ENCODE measurements at places on chromosomes 5 and 9.

DNA sequence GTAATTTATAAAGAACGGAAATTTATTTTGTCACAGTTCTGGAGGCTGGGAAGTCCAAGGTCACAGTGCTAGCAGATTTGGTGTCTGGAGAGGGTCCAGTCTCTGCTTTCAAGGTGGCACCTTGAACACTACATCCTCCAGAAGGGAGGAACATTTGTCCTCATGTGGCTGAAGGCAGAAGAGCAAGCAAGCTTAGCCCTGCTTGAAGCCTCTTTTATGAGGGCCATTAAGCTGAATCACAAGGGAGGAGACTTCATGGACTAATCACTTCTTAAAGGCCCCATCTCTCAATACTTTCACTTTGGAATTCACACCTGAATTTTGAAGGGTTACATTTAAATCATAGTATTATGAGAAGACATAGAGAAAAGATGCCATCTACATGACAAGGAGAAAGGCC is 215.4 kb upstream of the NFIL3 start:
- DNase-seq = no peak

- no peak for DNase-seq
Observed at GRCh38 chr9:15670894-15671293, 118.1 kb downstream of the CCDC171 start.

DNA sequence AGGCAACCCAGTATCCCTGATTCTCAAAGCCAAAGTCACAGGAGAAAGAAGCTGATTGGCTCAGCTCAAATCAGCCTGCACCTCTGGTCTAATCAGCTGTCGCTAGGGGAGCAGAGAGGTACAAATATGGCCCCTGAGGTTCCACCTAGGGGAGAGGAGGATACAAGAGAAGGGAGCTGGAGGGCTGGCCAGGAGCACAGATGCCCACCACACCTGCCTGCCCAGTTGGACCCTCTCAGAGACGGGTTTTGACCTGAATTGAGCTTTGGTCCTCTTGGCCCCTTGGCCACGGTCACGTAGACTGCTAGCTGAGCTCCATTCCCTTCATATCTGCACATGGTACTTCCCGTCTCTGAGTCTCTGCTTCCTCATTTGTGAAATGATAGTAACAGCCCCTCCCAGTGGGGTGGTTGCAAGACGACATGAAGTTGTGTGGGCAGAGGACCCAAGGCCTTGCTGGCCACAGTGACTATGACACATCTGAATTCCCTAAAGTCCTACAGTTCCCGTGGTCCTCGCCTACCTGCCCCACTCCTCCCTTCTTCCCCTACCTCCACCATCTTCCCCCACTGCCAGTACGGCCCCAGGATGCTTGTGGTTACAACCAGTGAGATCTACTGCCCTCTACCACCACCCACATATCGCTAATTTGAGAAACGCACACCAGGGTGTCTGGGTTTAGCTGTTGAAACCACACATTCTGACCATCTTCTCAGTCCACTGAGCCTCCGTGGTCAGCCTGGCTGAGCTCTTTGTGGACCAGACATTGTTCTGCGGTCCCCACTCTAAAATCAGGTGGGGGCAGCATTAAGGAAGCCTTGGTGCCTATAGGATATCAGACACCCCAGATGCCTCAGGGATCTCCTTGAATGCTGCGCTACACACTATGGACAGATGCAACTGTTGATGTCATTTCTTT is 60.3 kb upstream of the NEK6 start:
- DNase-seq = no peak

DNA sequence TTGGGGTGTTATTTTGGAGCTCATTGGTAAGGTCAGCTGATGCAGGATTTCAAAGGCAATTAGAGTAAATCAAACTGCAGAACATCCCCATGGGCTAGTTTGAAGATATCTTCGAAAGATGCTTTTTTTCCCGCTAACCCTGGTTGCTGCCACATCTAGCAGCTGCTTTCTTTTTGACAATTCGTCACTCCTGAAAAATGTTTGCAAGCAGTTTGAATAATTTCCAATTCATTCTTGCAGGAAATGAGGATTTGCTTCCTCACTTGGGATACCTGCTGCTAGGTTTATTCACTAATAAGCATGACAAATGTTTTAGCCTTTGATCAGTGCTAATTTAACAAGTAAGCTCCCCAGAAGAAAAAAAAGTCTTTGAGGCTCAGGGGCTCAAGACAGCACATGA is 649.6 kb upstream of the RORB start:
- DNase-seq = no peak

DNA sequence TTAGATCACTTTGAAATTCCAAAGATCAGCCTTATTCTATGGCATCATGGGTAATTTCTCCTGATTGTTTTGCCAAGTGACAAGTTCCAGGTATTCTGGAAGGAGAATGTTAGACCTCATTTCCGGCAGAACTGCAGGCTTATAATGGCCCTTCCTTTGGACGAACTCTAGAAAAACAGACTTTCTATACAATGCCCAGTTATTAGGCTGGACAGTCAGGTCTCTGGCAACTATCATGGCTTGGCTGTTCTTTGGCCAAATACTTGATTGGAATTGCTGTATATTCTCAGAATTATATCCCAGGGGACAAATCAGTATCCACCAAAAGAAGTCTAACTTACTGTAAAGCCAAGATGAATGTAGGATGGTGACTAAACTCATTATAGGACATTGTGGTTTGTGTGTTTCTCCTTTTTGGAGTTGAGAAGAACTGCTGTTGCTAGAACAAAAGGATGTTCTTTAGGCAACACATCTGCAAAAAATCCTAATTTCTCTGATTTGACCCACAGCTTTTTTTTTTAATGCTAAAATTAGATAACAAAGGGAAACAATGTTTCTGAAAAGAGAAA is 69.0 kb downstream of the ADAMTSL1 start:
- no peak for DNase-seq

DNA sequence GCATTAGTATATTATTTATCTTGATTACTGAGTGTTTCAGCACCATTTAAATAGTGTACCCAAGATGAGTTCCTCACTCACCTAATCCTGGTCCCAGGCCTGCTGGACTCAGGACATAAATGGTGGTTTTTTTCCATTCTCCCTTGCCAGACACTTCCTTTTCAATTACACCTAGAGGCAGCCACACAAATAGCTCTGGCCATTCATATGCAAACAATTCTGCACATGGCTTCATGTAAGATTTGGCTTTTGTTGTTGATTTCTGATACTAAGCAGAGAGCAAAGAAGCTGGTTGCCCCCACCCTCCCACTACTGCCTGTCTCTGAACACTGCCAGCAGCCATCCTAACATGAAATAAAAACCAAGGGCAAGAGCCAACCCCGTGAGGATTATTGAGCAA is 180.4 kb downstream of the SEMA5A start:
- no peak for DNase-seq

DNA sequence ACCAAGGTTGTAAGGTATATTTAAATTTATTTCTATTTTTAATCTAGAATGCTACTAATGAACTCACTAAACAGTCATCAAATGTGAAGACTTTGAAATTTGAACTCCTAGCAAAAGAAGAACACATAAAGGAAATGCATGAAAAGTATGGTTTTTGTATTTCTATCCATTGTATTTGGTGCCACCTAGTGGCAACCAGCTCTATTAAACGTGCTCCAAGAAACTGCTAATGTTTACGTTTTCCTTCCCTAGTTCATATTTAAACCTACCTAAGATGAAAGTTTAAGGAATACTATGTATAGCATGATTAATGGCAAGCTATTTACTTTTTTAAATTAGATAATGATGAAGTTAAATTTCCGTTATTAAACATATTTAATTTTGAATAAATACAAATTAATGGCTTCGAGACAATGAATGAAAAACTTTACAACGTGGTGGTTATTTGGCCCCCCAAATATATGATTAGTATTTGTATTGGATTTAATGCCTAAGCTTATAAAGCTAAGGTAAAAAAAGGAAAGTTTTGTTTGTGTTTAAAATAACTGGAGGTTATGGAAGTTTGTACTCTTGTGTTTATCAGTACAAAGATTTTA is 115.9 kb upstream of the SH3GL2 start:
- DNase-seq = peak; percentile 32

DNA sequence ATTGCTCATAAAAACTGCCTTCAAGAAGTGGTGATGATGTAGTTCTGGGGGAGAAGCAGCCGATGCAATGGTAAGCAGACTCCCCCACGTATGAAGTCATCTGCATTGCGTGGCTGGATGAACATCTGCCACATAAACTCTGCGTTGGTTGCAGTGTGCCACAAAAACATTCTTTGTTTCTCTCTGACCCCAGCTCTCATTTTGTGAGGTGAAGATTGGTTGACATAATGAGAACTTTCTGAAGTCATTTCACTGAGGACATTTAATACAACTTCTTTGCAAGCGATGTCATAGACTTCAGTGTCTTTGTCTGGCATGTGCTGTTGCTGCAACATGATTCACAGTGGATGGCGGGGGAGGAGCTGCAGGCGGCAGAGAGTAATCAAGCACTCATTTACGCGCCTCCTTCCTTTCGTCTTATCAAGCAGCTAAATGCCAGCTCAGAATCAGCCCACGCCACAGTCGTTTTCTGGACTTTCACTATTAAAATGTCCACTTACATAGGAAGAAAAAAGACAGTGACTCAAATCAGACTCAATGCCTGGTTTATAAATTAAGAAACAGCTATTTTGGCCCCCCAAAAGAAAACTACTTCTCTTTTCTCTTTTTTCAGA is 91.5 kb upstream of the NFIL3 start:
- no peak for DNase-seq

- DNase-seq = no peak
Observed at GRCh38 chr5:16889203-16889971, 46.7 kb downstream of the MYO10 start.

GRCh38 chr5:103487218-103487617 is 75.4 kb downstream of the NUDT12 start:
- no peak for DNase-seq

- DNase-seq = no peak
Observed at GRCh38 chr9:72955126-72955455, 2.2 kb upstream of the ALDH1A1 start.

DNA sequence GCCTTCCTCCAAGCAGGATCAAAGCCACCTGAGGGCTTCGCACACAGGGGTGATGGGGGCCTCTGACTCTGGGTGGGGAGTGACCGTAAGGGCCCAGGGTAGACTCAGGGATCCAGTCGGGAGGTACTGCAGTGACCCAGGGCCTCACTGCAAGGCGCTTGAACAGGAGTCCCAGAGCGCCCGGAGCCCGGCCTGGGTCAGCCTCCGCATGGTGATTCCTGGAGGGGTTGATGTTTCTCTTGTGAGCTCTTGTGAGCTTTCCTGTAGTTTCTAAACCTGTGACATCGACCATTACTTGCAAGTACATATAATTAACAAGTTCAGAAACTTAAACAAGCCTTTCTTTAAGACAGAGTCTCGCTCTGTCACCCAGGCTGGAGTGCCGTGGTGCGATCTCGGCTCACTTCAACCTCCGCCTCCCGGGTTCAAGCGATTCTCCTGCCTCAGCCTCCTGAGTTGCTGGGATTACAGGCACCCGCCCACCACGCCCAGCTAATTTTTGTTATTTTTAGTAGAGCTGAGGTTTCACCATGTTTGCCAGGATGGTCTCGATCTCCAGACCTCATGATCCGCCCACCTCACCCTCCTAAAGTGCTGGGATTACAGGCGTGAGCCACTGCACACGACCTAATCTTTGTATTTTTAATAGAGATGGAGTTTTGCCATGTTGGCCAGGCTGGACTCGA is 19.8 kb downstream of the PTGES start:
- no peak for DNase-seq

GRCh38 chr5:151139646-151140045 is 17.9 kb downstream of the ANXA6 start:
- DNase-seq = no peak

DNA sequence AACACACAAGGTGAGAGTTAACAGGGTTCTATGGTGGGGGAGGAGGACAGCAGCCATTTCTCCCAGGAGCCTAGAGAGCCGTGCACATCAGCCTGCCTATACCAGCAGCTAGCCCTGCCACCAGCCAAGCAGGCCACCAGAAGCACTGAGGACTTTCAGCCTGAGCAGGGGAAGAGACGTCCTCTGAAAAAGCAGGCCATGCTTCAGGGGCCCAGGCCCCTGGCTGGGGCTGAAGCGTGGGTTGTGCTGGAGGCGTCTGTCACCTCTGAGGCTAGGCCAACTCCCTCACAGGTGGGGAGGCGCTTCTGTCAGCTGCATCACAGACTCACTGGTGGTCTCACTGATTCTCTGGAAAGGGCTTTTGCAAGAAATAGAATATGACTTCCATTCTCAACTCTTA is 16.3 kb downstream of the FSTL4 start:
- no peak for DNase-seq

- no peak for DNase-seq
Observed at GRCh38 chr9:35448496-35448895, 41.4 kb upstream of the RUSC2 start.

DNA sequence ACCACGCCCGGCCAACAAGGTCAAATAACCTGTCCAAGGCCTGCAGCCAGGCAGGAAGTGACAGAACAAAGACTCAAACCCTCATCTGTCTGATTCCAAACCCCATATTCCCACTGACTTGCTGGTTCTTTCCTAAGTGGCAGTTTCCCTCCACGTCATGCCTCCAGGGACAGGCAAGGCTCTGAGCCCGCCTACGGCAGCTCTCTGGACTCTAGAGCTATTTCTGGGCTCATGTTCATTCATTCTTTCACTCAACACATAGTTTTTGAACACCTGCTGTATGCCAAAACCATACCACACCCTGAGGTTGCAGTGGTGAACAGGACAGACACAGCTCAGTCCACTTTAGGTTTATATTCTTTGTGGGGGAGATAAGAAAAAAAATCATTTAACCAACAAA is 5.2 kb upstream of the FBP1 start:
- DNase-seq = no peak

- no peak for DNase-seq
Observed at GRCh38 chr5:26482810-26483375, 555.5 kb downstream of the CDH9 start.

- no peak for DNase-seq
Observed at GRCh38 chr5:749101-749670, 35.3 kb downstream of the ZDHHC11B start.

GRCh38 chr5:170268884-170269283 is 28.7 kb downstream of the LCP2 start:
- no peak for DNase-seq

- DNase-seq = no peak
Observed at GRCh38 chr5:120706877-120707276, 242.8 kb downstream of the PRR16 start.

- DNase-seq = peak; percentile 88
Observed at GRCh38 chr5:142012186-142012785, 541 bp downstream of the GNPDA1 start.

All from activated naive CD4-positive, alpha-beta T cell treated with anti-CD3 and anti-CD28 coated beads for 36 hours (primary cell).